ENCODE measurements at places on chromosomes 2 and 18.

- DNase-seq: no peak
These were observed 78.2 kb downstream of the TRIP12 start for GRCh38 chr2:229843613-229844012.

GRCh38 chr2:220188031-220188430 is 560.6 kb downstream of the SLC4A3 start:
- DNase-seq: no peak

DNA sequence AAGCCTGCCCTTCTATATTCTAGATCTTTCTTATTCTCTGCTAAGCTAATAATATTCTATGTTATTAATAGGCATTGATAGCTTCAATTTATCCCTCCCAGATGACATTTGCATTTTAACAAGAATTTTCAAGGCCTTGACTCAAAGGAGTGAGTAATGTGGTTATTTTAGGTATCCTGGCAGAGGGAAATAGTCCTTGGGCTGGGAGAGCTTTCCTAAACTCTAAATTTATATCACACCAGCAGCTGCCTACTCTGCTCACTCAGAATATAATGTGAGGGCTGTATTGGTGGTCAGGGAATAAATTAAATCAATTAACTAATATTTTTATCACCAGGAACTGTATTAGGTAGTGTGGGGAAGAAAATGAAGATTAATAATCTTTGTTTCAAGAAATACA is 74.8 kb upstream of the ADAM23 start:
- DNase-seq: no peak

- no peak for DNase-seq
These were observed 273.3 kb downstream of the ZNF407 start for GRCh38 chr18:74870950-74871349.

DNA sequence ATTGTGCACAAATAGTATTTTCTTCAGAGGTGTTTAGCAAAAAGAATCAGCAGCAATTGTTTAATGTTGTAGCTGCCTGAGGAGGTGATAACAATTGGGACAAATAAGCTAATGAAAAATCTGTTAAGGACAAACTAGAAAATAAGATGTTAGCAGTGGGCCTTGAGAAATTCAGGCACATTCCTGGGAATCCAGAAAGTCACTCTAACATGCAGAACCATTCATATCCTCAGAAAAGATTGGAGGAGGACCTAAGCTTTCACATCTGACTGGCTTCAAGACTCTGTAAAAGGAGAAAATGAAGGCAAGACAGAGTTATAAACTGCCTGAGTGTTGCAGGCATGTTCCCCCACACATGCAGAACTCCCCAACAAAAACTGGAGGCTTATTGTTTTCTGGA is 353.5 kb upstream of the RGPD4 start:
- no peak for DNase-seq

DNA sequence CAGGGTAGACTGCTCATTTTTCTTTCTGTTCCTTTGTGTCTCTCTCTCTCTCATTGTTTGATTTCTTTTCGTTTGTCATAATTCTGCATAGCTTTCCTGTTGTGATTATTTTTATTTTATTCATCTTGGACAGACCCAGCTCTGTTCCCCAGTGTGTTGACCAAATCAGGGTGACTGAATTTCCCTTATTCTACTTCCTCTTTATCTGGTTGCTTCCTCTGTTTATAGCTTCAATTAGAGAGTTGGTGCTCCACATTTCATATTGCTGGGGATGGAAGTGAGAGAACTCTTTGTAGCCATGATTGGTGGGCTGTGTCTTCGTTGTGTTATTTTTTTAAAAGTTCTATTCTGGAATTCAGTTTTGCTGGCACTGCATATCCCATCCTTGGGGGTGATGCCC is 19.1 kb downstream of the PROKR1 start:
- no peak for DNase-seq

- no peak for DNase-seq
These were observed 416.7 kb downstream of the MTX2 start for GRCh38 chr2:176685908-176686307.

- no peak for DNase-seq
These were observed 256.2 kb downstream of the HDAC4 start for GRCh38 chr2:239144713-239144999.

DNA sequence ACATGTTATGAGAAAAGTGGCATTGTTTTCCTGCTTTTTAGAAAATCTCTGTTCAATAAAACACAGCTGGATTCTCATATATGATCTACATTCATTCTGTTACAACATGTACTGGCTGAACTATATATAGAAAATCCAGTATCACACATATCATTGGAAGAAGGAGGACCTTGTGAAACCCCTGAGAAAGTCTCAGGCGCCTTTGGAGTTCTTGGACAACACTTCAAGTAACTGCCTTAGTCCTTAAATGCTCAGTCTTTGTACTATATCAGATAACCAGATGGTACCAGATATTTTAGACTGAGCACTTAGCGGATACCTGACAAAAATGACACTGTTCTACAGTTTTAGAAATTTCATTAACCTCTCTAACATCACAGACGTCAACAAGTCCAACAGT is 72.2 kb downstream of the ACVR1 start:
- no peak for DNase-seq

- DNase-seq: no peak
These were observed 216.4 kb downstream of the AGAP1 start for GRCh38 chr2:235709969-235710879.

DNA sequence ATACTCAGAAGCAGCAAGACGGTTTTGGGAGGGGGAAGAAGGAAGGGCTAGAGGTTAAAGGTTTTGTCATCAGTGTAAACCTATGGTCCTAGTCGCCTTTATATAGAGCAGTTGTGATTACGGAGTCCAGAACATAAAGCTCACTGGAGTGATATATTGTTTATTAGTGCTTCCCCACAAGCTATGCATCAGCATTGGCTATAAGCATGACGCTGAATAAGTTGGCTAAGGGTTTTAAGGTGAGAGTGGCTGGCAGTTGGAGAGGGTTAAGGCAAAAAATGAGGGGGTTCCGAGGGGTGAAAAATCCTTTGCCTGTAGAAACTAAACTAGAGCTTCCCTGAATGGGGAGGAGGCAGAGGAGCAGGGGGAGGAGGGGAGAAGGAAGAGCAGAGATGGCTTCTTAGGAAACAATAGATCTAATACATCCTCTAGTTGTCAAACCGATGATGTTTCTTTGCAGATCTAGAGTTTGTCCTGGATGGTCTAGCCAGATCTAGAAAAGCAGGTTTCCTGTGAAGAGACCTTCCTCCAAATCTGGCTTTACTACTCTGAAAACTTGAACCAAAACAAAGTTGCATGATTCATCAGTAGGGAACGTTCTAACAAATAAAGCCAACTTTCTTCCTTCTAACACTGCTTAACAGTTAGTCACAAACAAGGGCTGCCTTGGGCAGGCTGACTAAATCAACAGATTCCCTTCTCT is 2.5 kb downstream of the KLF7 start:
- DNase-seq: no peak

DNA sequence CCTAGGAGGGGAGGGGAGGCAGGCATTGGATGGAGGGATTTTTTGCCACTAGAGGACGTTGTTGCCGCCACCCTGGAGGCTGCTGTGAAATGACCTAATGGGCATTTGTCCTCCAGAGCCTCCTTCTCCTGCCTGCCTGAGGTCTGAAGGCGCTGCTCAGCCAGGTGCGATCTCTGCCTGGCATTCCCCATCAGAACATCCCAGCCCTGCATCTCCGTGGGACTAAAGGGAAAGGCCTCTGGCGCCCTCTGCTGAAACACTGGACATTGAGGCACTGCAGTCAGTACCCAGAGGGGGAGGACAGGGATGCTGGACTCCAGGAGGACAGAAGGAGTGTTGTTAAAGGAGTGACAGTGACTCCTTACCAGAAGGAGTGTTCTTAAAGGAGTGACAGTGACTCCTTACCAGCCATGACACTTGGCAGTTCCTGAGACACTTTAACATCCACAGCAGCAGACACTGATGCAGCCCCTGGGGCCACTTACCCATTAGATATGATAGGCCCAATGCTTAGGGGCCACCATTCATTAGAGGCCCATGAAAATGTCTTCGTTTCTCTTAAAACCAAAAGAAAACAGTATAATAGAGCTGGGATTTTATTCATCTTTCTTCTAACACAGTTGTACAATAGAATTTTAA is 17.0 kb downstream of the THNSL2 start:
- peak; percentile 68 for DNase-seq

DNA sequence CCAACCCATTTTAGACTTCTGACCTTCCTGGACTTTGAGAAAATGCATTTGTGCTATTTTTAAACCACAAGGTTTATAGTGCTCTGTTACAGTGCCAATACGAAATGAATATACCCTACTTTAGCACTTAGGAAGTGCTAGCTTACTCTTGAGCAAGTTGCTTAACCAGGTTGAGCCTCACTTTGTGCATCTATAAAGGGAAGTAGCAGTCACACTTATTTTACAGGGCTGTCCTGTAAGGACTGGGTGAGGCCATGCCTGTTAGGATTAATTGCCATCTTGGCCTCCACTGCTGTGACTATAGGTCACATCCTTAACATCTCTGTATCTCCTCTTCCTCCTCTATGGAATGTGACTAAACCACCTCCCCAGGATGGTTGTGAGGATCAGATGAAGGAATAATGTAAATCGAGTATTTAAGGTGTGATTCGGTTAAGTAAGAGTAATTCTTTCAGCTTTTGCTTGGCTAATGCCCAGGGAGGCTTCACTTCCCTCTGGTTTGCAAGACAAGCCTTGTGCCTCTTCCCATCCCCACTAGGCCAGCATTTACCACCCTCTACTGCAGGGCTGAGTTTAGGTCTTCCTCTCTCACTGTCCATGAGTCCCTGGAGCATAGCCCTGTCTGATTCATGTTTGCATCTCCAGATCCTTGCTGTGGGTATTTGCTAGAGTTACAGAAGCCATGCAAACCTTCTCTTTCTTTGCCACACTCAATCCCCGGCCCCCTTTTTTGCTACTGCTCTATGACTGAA is 341.2 kb downstream of the ZNF521 start:
- DNase-seq: no peak

- no peak for DNase-seq
These were observed 24.5 kb upstream of the SMAD7 start for GRCh38 chr18:48975120-48975816.

DNA sequence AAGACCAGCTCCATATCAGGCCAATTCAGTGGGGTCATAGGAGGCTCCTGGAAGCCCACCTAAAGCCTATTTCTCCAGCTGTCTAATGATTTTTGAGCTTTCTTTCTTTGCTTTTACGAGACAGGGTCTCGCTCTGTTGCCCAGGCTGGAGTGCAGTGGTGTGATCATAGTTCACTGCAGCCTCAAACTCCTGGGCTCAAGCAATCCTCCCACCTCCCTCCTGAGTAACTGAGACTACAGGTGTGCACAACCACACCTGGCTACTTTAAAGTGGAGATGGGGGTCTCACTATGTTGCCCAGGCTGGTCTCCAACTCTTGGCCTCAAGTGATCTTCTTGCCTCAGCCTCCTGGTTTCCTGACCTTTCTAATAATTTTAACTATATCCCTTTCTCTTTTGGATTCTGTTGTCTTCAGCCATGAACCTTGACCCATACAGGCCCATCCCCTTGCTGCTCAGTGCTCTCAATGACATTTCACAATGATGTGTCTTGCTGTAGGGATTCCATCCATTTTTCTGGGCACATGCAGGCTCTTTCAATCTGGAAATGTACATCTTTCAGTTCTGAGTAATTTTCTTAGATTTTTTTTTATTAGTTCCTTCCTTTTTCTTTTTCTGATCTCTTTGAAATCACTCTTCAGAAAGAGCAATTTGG is 29.7 kb downstream of the GNLY start:
- no peak for DNase-seq

DNA sequence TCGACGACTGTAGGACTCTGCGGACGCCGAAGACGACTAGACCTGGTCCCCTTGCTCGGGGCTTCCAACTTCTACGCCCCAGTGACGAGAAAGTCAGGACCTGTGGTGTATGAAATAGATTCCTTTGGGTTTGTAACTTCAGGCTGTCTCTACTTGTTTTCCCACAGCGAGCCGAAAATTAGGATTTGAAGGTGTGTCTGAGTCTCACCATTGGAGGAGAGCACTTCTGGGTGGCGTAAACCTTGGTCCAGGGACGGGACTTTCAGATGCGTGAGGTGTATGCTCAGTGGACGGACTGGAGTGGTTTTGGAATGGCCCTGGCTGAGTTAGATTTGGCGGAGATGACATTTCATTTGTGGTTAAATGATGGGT is 1.3 kb downstream of the BIRC6 start:
- no peak for DNase-seq

- DNase-seq: no peak
These were observed 447.5 kb upstream of the FSIP2 start for GRCh38 chr2:185291035-185291647.

DNA sequence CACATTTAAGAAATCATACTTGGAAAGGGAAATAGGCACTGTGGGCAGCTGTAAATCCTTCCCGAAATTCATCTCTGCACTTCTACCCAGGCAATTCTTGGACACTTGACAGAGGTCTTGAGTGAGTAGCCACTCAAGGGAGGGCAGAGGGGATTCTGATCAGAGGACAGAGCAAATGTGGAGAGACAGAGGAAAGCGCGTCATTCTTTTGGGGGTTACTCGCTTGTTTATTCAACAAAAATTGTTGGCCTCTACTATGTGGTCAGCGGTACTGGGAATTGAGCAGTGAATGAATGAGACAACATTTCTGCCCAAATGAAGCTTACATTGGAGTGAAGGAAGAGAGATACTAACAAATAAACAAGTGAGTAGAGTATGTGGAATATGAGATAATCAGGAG is 41.4 kb upstream of the YES1 start:
- no peak for DNase-seq

- DNase-seq: no peak
These were observed 13.9 kb upstream of the SMCHD1 start for GRCh38 chr18:2641638-2642037.

- no peak for DNase-seq
These were observed 38.1 kb downstream of the NAPG start for GRCh38 chr18:10563886-10564285.

DNA sequence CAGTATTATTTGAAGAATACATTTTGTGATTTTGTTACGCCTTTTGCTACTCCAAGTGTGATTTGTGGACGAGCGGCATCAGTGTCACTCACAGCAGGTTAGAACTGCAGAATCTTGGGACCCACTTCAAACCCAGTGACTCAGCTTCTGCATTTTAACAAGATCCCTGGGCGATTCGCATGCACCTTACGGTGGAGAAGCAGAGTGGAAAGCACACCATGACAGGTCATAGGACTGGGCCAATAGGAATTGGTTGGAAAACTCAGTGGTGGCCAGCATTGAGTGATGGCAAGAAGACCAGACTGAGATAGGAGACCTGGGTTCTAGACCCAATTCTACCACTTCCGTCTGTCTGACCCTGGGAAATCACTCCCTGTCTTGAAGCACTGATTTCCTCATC is 26.3 kb downstream of the CTLA4 start:
- no peak for DNase-seq
